ENCODE measurements at places on chromosomes 4 and X.

DNA sequence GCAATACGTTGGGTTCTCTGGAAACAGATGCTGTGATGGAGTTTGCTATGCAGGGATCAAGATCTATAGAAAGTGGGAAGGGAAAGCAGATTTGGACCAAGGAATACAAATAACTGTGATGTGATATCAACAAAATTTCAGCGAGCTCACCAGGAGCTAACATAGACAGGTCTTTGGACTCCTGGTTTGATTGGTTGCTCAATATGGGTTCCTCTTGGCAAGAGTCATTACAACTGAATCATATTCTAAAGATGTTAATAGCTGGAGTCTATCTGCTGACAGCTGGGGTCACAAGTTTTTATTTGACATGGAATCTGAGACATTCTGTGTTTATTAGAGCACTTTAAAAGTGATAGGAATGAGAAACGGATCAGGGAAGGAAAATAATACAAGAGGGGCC, 637.6 kb upstream of the GNPDA2 start:
- no peak for DNase-seq

DNA sequence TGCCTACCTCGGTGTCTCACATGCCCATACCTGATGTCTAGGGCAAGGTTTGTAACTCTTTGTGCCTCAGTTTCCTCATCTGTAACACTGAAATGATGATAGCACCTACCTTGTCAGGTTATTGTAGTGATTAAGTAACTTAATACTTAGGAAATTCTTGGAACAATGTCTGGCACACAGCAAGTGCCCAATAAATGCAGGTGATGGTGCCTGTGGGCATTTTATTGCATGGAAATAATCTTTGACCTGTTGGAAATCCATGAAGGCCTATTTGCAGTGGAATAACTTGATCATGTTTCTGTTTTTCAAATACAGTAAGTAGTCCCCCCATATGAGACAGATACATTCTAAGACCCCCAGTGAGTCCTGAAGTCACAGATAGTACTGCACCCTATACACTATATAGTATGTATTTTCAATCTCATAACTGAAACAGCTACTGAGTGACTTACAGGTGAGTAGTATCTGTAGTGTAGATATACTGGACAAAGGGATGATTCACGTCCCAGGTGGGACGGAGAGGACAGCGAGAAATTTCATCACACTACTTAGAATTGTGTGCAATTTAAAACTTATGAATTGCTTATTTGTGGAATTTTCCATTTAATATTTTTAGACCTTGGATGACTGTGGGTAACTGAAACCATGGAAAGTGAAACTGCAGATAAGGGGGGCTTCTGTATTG, 42.1 kb downstream of the AFF1 start:
- no peak for DNase-seq

DNA sequence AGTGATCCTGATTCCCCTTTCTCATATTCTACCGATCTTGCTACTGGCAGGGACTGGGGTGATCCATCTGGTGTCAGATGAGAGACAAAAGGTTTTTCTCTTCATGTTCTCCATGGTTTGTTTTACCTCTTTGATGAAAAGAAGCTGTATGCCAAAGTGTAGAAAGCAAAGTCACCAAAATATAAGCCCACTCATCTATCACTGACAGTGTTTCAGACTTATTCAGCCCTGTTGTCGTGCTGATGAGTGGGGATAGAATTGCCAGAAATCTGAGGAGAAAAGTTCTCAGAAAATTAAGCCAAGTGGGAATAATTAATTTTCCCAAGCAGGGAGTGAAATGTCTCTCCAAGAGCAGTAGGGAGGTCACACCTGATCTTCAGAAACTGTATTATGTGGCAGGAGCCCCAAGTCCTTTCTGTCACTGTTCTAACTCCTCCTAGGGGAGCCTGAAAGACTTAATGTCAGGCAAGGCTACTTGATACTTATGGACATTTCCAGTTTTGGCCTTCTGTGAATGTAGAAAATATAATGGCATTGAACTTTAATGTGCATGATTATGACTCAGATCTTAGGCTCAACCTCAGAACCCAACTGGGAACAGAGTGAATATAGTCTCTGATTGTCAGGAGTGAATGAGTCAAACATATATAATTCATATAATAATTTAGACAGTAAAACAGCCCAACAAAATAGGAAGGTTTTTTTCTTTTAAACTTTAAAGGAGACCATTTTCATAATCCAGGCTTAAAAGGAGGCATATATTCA, 298.1 kb downstream of the ANKRD50 start:
- DNase-seq = no peak

DNA sequence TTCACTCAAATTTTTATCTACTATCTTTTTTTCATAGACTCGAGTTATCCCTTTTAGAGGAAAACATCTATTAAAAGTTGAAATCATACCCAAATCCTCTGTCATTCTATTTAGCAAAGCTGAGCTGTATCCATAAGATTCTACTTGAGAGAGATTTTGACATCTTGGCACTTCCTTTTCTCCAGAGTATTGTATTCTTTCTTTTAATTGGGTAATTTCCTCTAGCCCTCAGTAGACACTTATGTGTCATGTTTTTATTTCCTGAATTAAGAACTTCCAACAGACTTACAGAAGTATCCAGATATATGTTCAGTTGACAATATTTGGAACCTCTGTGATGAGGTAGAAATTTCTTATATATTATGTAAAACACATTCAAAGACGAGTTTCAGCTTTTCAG, 201.6 kb upstream of the NR3C2 start:
- no peak for DNase-seq

DNA sequence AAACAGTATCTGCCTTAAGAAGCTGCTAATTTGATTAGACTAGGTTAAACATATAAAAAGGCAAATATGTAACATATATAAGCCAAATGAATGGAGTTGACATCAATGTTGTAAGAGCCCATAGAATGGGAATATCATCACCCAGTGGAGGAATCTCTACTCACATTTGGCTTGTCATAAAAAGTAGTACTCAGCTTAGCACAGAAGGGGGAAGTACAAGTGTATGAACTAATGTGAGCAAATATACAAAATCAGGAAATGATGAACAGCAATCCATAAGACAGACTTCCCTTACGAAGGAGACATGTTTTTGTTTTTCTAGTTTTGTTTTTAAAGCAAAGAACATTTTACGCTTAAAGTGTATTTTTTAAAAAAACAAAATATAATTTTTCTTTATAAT, 74.9 kb downstream of the MAB21L2 start:
- no peak for DNase-seq

- no peak for DNase-seq
Observed at GRCh38 chr4:43330288-43330687, 437.8 kb downstream of the GRXCR1 start.

DNA sequence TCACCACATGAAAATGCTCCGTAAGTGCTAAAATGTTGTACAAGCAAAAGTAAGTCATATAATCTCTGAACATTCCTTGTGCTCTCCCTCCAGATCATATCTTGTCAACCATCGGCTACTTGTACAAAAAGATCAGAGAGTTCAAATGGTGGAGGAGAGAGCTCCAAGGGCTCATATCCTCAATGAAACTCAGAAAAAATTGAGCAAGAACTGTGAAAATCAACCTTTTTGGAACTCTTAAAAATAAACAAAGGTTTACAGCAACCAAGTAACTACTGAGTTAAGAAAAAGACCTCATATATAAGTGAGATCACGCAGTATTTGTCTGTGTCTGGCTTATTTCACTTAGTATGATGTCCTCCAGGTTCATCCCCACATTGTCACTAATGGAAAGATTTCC, 63.2 kb downstream of the TEX13C start:
- no peak for DNase-seq

- DNase-seq = no peak
Observed at GRCh38 chrX:148314876-148315275, 185.5 kb upstream of the AFF2 start.

DNA sequence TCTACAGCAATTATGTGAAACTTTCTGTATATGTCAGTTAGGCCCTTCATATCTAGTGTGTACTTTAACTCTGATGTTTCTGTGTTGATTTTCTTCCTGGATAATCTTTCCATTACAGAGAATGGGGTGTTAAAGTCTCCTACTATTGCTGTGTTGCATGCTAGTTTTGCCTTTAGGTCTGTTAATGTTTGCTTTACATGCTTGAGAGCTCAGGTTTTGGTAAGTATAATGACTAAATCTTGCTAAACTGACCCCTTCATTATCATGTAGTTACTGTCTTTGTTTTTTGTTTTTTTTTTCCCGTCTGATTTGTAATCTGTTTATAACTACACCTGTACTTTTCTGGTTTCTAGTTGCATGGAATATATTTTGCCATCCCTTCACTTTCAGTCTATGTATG, 63.6 kb upstream of the UGT2B15 start:
- no peak for DNase-seq

DNA sequence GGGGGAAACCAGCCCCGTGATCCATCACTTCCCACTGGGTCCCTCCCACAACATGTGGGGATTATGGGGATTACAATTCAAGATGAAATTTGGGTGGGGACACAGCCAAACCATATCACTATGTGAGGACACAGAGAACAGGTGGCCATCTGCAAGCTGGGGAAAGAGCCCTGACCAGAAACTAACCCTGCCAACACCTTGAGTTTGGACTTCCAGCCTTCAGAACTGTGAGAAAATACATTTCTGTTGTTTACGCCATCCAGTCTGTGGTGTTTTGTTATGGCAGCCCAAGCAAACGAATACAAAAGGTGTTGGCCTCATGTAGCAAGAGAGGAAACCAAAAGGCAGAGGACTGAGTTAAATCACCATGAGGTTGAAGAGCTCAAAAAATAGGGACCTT, 169.9 kb upstream of the TENM3 start:
- no peak for DNase-seq

- no peak for DNase-seq
Observed at GRCh38 chrX:44317181-44317580, 26.3 kb downstream of the EFHC2 start.

DNA sequence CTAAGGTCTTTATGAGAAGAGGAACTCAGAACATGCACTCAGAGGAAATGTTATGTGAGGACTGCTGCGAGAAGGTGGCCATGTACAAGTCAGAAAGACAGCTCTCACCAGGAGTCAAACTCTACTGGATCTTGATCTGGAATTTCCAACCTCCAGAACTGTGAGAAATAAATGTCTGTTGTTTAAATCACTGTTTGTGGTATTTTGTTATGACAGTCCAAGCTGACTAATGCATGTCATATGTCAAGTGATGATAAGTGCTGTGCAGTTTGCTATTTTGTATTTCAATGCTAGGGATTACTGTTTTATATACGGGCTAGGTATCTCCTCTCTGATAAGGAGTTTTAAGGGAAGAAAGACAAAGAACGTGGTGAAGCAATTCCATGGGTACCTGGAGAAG, 162.3 kb downstream of the CPEB2 start:
- no peak for DNase-seq

DNA sequence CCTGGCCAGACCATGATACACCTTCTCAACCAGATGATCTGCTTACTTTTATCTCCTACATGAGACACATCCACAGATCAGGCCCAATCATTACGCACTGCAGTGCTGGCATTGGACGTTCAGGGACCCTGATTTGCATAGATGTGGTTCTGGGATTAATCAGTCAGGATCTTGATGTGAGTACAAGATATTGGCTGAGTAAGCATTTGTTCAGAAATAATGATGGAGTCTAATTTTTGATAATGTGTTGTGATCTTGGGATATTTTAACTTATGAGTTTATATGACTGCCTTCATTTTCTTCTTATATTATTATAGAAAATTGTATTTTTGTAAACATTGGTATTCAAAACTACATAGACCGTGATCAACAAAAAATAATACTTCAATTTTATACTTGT, 39.4 kb downstream of the SLC10A6 start:
- DNase-seq = no peak

GRCh38 chrX:102580891-102581290, 18.4 kb upstream of the ARMCX5 start:
- DNase-seq = no peak

- no peak for DNase-seq
Observed at GRCh38 chr4:112848911-112849310, 200.5 kb upstream of the ANK2 start.

DNA sequence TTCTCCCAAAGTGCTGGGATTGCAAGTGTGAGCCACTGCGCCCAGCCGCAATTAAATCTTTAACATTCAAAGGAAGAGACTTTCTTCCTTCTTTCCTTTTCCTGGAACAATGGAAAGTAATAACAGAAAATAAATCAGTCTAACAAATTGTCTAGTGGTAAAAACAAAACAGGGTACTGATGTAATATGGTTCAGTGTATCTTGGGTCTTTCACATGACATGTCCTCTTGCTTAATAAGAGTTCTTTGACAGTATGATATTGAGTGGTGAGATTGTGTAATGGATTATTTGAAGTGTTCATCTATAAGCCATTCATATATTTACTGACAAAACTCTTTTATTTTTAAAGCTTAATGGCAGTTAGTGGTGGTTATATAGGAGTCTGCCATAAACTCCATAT, 256.6 kb downstream of the SPRY1 start:
- no peak for DNase-seq

GRCh38 chrX:41556958-41557357, 109.8 kb downstream of the NYX start:
- no peak for DNase-seq

DNA sequence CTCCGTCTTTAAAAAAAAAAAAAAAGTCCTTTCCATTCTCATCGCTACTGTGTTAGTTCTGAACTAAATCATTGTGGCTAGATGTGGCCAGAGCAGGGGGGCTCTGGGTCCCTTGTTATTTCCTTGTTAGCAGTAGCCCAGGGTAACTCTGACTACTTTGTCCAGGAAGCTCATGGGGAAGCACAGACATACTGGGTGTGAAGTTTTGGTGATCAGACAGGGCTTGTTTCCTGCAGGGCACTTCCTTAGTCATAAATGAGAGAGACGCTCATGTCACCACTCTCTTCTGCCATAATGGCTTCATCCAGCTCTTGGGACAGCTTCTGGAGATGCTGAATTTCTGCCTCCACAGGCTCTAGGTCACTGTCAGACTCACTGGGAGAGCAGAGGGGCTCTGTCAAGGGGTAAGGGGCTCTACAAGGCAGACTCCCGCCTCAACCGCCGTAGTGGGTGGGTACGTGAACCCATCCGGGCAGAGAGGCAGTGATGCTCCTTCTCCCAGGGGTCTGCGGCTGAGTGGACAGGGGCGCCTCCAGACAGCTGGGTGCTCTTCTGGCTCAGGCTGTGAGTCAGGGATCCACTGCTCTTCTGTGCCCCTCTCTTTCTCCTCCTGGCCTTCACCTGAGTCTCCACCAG, 12.9 kb downstream of the STIM2 start:
- DNase-seq = no peak

DNA sequence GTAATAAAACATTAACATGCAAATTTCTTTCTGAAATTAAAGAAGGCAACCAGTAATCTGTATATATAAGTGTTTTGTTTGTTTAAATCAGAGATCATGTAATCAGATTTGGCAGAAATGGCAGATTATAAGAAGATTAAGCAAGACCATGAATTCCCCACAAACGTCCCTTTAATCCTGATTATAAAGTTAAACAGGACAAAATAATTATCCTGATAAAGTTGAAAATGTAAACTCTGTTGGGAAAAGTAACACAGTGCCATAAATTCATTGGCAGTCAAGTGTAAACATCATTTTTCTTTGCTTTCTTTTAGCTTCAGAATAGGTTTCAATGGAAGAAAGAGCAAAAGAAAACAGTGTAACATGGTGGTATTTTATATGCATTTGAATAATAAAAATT, 256.3 kb downstream of the KCNIP4 start:
- no peak for DNase-seq

Data from SK-N-DZ (cell line).